ENCODE measurements at places on chromosomes 13 and 19.
A peak's percentile ranks its signal among the peaks of the same experiment; 100 is the strongest.

GRCh38 chr19:12796146-12797071, 5.1 kb downstream of the JUNB start:
- DNase-seq = peak; percentile 71

DNA sequence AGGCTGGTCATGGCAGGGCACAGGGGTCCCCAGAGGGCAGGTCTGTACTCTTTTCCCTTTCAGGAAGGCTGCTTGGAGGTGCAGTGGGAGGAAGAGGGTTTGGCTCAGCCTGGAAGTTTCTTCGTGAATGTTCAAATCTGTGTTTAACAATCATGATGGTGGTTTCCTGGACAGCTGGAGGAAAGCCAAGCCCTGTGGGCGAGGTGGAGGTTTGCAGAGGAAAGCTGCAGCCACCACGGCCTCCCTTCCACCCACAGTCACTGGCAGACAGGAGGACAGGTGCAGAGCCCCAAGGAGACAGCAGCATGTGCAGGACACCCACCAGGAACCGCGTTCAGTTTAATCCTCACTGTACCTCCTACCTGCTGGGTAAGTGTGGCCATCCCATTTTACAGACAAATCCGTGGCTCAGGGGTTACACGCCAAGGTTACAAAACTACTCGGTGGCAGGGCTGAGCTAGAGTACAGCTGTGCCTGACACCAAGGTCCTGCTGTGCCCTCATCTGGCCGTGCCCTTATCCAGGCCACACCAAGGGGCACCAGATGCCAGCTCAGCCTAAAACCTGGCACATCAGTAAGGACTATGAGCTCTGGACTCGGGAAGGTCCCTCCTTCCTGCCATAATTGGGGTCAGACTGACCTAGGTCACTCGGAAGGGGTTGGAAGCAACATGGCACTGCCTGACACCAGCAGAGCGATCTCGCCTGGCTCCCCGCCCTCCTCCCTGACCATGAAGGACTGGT, 34.1 kb downstream of the SUGP2 start:
- no peak for DNase-seq

DNA sequence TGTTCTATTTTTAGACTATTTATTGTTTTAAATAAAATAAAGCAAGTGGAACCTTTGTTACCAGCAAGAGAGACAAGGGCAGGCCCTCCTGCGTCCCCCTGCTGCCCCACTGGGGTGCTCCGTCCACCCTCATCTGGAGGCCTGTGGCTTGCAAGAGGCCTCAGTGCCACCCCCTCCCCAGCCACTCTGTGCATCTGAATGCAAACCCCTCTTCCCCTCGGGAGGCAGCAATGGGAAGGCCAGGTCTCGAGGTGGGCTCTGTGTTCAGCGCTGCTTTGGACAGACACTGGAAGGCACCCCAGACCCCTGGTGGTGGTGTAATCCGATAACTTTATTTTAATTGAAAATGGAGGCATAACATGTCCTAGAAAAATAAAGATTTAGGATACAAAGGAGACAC, 4.6 kb downstream of the SIX5 start:
- no peak for DNase-seq

- DNase-seq = no peak
These were observed 12.3 kb upstream of the CYSLTR2 start for GRCh38 chr13:48641404-48641803.

GRCh38 chr13:84946192-84946591, 853.0 kb downstream of the SLITRK6 start:
- no peak for DNase-seq

- DNase-seq = no peak
These were observed 212.2 kb downstream of the ENOX1 start for GRCh38 chr13:43574605-43575004.

GRCh38 chr13:25375727-25376358, 4.1 kb downstream of the ATP8A2 start:
- DNase-seq = peak; percentile 10

DNA sequence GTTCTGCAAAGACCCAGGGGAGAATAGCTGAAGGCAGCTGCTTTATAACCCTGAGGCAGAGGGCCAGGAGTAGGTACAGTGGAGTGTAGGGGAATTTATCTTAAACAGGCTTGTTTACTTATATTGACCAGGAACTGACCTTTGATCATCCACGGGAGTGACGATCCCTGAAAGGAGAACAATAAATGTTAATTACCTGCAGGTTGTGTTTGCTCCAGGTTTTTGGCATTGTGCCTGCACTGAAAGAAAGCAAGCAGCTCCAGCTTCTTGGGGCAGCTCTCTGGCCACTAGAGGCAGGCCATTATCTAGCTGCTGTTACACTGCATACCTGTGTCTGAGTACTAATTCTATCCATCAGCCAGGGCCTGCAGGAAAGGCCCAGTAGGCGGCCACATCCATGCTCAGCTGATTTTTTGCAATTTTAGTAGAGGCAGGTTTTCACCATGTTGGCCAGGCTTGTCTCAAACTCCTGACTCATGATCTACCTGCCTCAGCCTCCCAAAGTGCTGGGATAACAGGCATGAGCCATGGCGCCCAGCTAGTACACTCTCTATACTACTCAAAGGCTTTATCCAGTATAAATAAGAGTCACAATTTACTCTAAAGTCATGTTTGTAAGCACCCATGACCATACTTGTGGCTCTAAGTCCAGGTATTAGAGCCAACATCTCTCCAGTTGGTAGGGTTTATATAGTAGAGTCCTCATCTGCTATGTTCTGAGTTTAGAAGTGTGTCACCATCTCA, 8.5 kb upstream of the ZNF91 start:
- DNase-seq = no peak

- DNase-seq = no peak
These were observed 303.6 kb downstream of the GPC5 start for GRCh38 chr13:91701975-91702374.

GRCh38 chr19:38842439-38843174, 7.2 kb downstream of the HNRNPL start:
- DNase-seq = peak; percentile 70

DNA sequence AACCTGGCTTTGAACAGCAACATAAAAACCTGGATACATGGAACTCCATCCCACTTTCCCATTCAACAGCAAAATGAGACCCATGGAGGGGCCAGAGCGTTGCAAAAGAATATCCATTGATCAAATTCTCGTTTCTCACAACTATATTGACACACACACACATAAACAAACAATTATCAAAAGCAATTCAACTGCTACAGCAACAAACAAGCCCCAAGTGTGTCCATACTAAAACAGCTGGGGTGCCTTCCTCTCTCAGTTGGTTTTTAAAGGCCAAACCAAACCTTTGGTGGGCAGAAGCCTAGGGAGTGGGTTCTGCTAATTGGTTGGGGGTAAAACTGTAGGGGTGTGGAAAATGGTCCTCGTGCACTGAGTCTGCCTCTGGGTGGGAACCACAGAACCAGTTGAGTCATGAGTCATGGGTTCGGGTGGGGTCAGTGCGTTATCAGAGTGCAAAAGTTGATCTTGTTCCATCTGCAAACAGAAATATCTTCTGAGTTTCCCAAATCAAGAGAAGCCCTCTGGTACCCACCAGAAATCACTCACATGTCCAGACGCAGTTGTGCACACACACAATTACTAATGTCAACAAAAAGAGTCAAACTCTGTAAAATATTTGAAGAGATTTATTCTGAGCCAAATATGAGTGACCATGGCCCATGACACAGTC, 18.5 kb downstream of the GPR42 start:
- no peak for DNase-seq

GRCh38 chr13:98783856-98784478, 31.5 kb upstream of the SLC15A1 start:
- no peak for DNase-seq

- DNase-seq = no peak
These were observed 72.6 kb downstream of the SIPA1L3 start for GRCh38 chr19:37979547-37980082.

- DNase-seq = no peak
These were observed 60.2 kb upstream of the UQCRFS1 start for GRCh38 chr19:29273000-29273640.

DNA sequence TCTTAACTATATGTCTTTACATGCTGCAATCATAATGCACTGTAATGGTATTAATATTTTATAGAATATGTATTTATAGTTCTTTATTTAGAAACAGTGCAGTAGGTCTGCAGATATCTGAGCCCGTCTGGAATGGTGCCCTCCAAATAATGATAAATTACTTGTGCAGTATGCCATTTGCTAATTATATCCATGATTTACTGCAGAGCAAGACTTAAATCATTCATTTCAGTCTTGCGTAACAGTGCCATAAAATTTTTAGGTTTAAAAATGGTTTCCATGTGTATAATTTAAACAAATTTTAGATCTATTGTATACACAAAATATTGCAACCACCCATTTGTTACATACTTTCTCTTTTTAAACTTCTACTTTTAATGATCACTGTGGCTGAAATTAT, 175.1 kb downstream of the ZNF536 start:
- DNase-seq = no peak

DNA sequence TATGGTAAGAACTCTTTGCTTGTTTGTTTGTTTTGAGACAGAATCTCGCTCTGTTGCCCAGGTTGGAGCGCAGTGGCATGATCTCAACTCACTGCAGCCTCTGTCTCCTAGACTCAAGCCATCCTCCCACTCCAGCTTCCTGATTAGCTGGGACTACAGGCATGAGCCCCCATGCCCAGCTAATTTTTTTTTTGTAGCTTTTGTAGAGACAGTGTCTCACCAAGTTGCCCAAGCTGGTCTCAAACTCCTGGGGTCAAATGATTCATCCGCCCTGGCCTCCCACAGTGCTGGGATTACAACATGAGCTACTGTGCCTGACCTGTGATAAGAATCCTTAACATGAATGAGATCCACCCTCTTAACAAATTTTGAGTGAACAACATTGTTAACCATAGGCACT, 183.9 kb upstream of the TSHZ3 start:
- no peak for DNase-seq

GRCh38 chr19:383922-384798, 24.8 kb downstream of the C2CD4C start:
- DNase-seq = no peak

- no peak for DNase-seq
These were observed 2.6 kb downstream of the ERICH4 start for GRCh38 chr19:41445575-41445974.

GRCh38 chr13:32297206-32297605, 18.0 kb downstream of the ZAR1L start:
- DNase-seq = no peak

DNA sequence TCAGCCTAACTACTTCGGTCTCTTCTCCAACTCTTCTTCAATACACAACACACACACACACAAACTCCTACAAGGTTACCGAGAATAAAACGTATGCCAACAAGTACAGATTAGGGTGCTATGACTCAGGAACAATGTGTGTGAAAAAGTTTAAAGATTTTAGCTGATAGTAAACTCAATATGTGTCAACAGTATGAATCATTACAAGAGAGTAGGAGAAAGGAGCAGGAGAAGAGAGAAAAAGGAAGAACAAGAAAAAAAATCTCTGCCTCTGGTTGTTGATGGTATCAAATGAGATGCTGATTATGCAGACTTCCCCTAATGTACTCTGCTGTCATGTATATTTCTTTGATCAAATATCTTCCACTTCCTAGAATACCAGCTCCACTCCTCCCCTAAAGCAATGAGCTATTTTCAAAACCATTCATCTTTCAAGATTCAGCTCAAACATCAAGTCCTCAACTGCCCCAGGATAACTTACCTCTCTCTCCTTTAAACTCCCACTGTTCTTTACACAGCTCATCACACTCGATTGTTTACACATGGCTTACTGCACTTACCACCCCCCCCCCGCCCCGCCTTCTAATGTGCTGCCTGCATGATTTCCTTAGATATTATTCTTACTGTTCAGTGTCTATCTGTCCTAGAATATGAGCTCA, 95.6 kb downstream of the FAM216B start:
- no peak for DNase-seq

- DNase-seq = no peak
These were observed 33.9 kb upstream of the SLC7A10 start for GRCh38 chr19:33259539-33259938.

DNA sequence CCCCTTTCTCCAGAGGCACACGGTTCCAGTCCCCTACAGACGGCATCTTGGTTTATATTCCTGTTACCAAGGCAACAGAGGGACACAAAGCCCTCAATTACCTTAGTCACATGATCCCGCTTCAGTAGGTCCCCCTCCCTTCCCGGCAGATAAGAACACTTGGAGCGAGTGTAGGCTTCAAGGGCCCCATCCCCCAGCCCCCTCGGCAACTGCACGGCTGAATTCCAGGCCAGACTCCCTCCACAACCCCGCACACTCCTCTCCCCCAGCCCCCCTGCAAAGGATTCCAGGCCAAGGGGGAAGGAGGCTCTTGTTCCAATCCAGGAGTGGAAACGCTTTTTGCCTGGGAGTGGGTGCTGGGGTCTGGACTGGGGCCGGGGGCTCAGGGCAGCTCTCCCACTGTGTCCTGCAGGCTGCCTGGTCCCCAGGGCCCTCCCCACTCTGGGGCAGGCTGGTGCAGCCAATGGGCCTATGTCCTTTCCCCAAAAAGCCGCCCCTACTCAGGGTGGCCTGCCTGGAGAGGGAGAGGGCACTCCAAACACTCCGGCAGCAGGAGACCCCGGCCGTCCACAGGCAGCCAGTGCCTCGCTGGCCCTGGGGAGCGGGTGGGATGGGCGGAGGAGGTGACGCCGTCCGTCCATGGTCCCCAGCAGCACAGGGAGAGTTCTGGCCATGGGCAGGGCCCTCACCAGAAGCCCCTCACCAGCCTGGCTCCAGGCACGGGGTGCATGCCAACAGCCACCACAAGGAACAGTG, 62.6 kb downstream of the MLLT1 start:
- DNase-seq = no peak

DNA sequence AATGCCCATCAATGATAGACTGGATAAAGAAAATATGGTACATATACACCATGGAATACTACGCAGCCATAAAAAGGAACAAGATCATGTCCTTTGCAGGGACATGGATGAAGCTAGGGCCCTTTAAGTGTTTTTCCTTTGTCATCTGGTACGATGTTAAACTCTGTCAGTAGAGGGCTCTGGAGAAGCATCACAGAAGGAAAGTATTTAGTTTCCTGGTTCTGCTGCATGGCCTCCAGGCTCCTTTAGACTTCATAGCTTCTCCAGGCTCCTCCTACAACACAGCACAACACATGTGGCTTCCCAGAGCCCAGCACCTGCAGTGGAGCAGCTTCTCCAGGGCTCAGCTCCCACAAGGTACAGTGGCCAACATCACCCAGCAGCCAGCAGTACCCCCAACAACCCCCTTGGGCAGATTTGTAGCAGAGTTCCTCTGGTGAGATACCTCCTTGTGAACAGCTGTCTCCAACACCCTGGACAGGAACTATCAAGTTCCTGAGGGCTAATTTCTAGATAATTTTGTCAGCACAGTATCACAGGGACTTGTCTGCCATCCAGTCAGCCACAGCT, 63.4 kb downstream of the KCTD12 start:
- DNase-seq = no peak

- DNase-seq = no peak
These were observed 1.1 kb downstream of the BSG start for GRCh38 chr19:573519-573825.

- DNase-seq = no peak
These were observed 135.8 kb upstream of the KLF12 start for GRCh38 chr13:74270018-74270417.

All from activated naive CD8-positive, alpha-beta T cell treated with anti-CD3 and anti-CD28 coated beads for 36 hours (primary cell).